ENCODE measurements at places on chromosomes 3 and 15.

DNA sequence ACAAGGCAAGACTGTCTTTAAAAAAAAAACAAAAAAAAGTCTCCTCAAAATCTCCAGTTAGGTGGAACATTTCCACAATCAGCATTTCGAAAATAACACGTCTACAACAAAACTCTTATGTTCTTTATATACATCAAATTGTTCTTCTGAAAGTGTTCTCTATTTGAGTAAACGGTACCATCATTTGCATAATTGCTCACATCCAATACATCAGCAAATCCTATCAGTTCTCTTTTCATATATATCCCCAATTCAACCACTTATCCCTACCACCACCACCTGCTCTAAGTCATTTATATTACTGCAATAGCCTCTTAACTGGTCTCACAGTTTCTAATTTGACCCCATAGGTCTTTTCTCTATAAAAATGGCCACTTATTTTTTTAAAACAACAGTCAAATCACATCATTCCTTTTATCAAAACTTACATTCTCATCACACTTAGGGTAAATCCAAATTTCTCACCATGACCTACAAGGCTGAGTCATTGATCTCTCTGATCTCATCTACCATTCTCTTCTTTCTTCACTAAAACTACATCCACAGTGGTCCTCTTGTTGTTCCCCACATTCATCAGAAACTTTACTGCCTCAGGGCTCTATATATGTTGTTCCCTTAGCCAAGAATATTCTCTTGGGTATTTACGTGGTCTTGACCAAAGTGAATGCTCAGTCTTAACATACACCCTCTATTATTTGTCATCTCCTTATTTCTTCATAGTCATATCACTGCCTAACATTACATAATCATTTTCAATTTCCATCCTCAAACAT lies 237.0 kb downstream of the SCAPER start:
- H3K4me1 ChIP-seq: no peaks in the 10 kb centered on the region
- no peaks in the 10 kb centered on the region for H3K27me3 ChIP-seq
- DNase-seq: no peak
- H3K36me3 ChIP-seq: peaks cover 7% of the 10 kb centered on the region

- no peak overlapping the region for H3K27ac ChIP-seq
- H3K4me1 ChIP-seq: peaks cover 14% of the 10 kb centered on the region
- no peak overlapping the region for H3K4me3 ChIP-seq
Measured at GRCh38 chr3:143441516-143442171, 322.1 kb downstream of the CHST2 start.

GRCh38 chr3:62875558-62876002 lies 364 bp upstream of the CADPS start:
- no peaks in the 10 kb centered on the region for H3K36me3 ChIP-seq
- DNase-seq: no peak
- no peak overlapping the region for H3K4me3 ChIP-seq
- H3K27ac ChIP-seq: no peak overlapping the region

DNA sequence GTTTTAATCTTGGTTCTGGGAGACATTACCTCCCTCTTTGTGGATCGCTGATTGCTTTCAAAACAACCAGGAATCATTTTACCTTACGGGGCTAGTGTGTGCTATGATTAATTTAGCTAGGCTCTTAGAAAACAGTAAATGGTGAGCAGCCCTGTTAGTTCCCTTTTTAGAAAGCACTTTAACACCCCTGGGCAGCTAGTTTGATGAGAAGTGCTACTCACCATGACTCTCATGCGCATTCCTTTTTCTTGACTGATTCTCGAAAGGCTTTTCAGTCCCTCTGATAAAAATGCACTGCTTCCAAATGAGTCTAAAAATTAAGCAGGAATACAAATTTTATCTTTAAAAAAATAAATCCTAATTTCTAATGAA lies 75.3 kb upstream of the LEKR1 start:
- peak overlapping the region; percentile 31 for H3K4me3 ChIP-seq
- peaks cover 4% of the 10 kb centered on the region for H3K36me3 ChIP-seq
- H3K27me3 ChIP-seq: no peaks in the 10 kb centered on the region
- H3K4me1 ChIP-seq: peaks cover 64% of the 10 kb centered on the region
- peak overlapping the region; percentile 99 for H3K27ac ChIP-seq

GRCh38 chr3:186259612-186260383 lies 102.2 kb downstream of the DGKG start:
- peak; percentile 87 for DNase-seq
- H3K4me1 ChIP-seq: peaks cover 8% of the 10 kb centered on the region
- H3K4me3 ChIP-seq: no peak overlapping the region
- no peak overlapping the region for H3K27ac ChIP-seq
- peaks cover 19% of the 10 kb centered on the region for H3K27me3 ChIP-seq

- H3K27me3 ChIP-seq: no peaks in the 10 kb centered on the region
- no peak for DNase-seq
- no peaks in the 10 kb centered on the region for H3K36me3 ChIP-seq
- peaks cover 48% of the 10 kb centered on the region for H3K4me1 ChIP-seq
- peak overlapping the region; percentile 43 for H3K27ac ChIP-seq
- H3K4me3 ChIP-seq: no peak overlapping the region
Measured at GRCh38 chr15:66786222-66786621, 84.2 kb downstream of the SMAD6 start.

DNA sequence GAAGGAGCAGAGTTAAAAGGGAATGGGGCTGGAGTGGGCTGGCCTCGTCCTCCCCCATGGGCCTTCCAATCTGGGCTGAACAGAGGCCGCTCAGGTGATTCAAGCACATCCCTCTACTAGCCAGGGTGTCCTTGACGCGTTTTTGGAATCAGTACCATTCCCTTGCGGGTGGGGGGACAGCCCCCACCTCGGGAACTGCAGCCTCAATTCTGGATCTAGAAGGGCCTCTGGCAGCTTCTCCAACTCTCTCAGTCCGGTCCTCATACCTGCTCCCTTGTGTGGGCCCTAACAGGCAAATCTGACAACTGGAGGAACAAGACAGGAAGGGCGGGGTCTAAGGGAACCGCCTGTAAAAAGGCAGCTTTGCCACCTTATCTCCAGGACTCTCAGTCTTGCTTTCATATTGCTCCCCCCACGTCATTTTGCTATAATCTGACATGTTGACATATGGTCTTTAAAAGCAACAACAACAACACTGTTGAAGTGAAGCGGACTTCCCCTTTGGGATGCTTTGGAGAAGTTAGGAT lies 802 bp upstream of the CHRNB4 start:
- peak overlapping the region; percentile 68 for H3K4me3 ChIP-seq
- peaks cover 17% of the 10 kb centered on the region for H3K27me3 ChIP-seq
- no peak for DNase-seq
- no peaks in the 10 kb centered on the region for H3K36me3 ChIP-seq
- peaks cover 8% of the 10 kb centered on the region for H3K4me1 ChIP-seq

- peak overlapping the region; percentile 95 for H3K27ac ChIP-seq
- peaks cover 6% of the 10 kb centered on the region for H3K36me3 ChIP-seq
- peaks cover 45% of the 10 kb centered on the region for H3K4me1 ChIP-seq
- H3K27me3 ChIP-seq: no peaks in the 10 kb centered on the region
- DNase-seq: no peak
Measured at GRCh38 chr3:45035441-45036301, 9.6 kb downstream of the CLEC3B start.

DNA sequence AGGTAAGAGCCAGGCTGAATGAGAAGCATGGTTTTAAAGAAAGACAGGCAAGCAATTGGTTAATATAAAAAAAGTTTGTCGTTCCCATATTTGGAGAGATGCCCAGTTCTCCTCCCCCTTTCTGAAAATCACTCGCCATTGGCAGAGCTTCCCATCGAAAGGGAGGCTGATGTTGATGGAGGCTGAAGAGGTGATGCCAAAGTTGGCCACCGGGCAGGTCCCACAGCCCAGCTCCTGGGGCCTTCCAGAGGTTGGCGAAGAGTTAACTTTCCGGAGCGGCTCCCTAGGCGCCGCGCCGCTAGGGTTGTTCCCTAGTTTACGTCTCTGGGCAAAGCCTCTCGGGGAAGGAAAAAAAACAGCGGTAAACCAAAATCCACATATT lies 793 bp downstream of the PCOLCE2 start:
- no peaks in the 10 kb centered on the region for H3K36me3 ChIP-seq
- no peak for DNase-seq
- peak overlapping the region; percentile 81 for H3K4me3 ChIP-seq
- H3K27ac ChIP-seq: peak overlapping the region; percentile 52
- peaks cover 10% of the 10 kb centered on the region for H3K4me1 ChIP-seq
- no peaks in the 10 kb centered on the region for H3K27me3 ChIP-seq

- H3K27me3 ChIP-seq: no peaks in the 10 kb centered on the region
- H3K4me1 ChIP-seq: peaks cover 41% of the 10 kb centered on the region
- H3K4me3 ChIP-seq: no peak overlapping the region
- H3K27ac ChIP-seq: no peak overlapping the region
- no peak for DNase-seq
- H3K36me3 ChIP-seq: no peaks in the 10 kb centered on the region
Measured at GRCh38 chr15:63483521-63484371, 20.6 kb upstream of the USP3 start.

DNA sequence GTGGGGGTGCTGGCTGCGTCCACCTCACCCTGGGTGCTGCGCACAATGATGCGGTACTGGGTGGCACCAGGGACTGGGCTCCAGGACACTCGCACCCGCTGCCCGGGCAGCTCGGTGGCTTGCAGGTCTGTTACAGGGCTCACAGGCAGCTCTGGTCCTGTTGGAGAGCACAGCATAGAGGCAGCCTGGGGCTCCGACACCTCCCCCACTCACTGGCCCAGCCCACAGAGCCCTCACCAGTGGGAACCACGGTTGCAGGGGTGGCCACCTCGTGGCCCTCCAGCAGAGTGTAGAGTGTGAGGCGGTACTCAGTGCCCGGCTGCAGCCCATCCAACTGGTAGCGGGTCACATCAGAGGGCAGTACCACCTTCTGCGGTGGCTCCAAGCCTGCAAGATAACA lies 3.7 kb downstream of the COL7A1 start:
- DNase-seq: no peak
- no peak overlapping the region for H3K4me3 ChIP-seq
- H3K4me1 ChIP-seq: peaks cover 18% of the 10 kb centered on the region
- H3K36me3 ChIP-seq: no peaks in the 10 kb centered on the region

GRCh38 chr15:51132384-51133139 lies 37.9 kb upstream of the TNFAIP8L3 start:
- H3K27me3 ChIP-seq: no peaks in the 10 kb centered on the region
- H3K36me3 ChIP-seq: no peaks in the 10 kb centered on the region
- peak overlapping the region; percentile 95 for H3K27ac ChIP-seq
- H3K4me1 ChIP-seq: peaks cover 37% of the 10 kb centered on the region
- no peak overlapping the region for H3K4me3 ChIP-seq

- no peak for DNase-seq
- H3K4me3 ChIP-seq: peak overlapping the region; percentile 91
- H3K27ac ChIP-seq: peak overlapping the region; percentile 95
- H3K36me3 ChIP-seq: peaks cover 14% of the 10 kb centered on the region
- H3K4me1 ChIP-seq: peaks cover 46% of the 10 kb centered on the region
- H3K27me3 ChIP-seq: no peaks in the 10 kb centered on the region
Measured at GRCh38 chr3:179450901-179451264, 387 bp downstream of the GNB4 start.

DNA sequence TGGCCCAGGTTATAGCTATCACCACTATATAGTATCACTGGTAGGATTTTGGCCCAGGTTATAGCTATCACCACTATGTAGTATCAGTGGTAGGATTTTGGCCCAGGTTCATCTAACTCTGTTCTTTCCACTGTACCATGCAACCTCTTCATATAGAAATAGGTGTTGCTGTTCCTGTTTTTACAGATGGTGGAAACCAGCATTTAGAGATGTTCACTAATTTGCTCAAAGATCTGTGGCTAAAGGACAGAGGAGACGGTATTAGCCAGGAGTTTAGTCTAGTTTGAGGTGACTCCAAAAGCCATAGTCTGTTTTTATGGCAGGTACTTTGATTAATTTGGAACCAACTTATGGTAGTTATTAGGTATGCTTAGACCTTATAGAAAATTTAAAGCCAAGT lies 3.1 kb downstream of the LRCH3 start:
- peaks cover 54% of the 10 kb centered on the region for H3K4me1 ChIP-seq
- no peaks in the 10 kb centered on the region for H3K36me3 ChIP-seq
- no peak for DNase-seq

- peaks cover 80% of the 10 kb centered on the region for H3K27me3 ChIP-seq
- H3K27ac ChIP-seq: no peak overlapping the region
- DNase-seq: no peak
- H3K36me3 ChIP-seq: no peaks in the 10 kb centered on the region
- no peaks in the 10 kb centered on the region for H3K4me1 ChIP-seq
Measured at GRCh38 chr15:70348226-70348543, 250.5 kb upstream of the TLE3 start.

DNA sequence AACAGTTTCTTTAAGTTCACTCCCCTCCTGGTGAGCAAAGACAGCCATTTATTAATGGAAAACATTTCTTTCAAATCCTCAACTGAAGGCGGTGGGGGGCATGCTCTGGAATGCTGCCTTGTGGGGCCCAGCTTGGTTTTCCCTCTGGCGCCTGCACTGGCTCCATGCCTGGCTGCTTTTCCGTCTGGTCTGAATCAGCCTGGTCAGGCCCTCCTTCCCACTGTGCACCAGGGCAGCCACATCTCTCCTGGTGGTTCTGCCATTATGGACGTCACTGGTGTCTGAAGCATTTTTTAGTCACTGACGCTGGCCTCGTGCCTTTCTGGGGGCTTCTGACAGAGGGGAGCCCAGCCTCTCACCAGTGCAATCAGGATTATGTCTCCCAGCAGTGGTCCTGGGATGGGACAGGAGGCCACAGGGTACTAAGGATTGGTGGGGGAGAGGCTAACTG lies 57.6 kb upstream of the APEH start:
- H3K27me3 ChIP-seq: peaks cover 10% of the 10 kb centered on the region
- H3K27ac ChIP-seq: peak overlapping the region; percentile 93
- peaks cover 21% of the 10 kb centered on the region for H3K4me1 ChIP-seq
- no peaks in the 10 kb centered on the region for H3K36me3 ChIP-seq
- no peak overlapping the region for H3K4me3 ChIP-seq
- peak; percentile 93 for DNase-seq

DNA sequence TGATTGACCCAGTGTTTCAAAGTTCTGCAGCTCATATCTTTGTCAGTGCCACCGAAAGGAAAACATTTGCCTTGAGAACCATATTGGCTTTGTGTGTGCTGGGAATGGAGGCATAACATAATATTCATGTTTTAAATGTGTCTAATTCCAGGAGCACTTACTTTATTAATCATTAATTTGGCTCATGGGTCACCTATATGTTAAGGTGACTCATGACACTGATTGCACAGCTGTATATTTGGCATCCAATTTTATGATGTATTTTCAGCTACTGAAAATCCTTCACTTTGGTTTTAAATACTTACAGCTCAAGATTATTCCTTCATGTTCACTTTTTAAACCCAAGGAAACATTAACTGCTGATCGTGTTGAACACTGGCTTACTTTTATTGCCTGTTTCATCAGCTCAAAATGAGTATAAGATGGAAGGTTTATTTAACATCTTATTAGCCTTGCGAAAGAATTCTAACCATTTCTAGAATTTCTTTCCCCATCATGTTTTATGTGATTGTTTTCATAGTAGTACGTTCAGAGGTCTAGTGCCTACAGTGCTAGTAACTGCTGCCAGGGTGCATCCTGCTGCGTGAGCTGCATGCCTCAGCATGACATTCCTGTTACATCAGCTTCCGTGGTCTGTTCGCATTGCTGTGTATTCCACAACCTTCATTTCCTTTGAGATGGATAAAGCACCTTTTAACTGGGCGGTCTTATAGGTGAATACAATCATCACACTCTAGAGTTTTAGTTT lies 63.7 kb downstream of the LRCH3 start:
- no peaks in the 10 kb centered on the region for H3K27me3 ChIP-seq
- H3K4me1 ChIP-seq: peaks cover 33% of the 10 kb centered on the region
- H3K4me3 ChIP-seq: peak overlapping the region; percentile 40
- DNase-seq: peak; percentile 92

GRCh38 chr3:151133917-151134450 lies 48.5 kb downstream of the MED12L start:
- no peak overlapping the region for H3K27ac ChIP-seq
- H3K4me3 ChIP-seq: no peak overlapping the region
- no peak for DNase-seq
- no peaks in the 10 kb centered on the region for H3K4me1 ChIP-seq
- H3K27me3 ChIP-seq: peaks cover 6% of the 10 kb centered on the region
